Activated T-cell treated with anti-CD3 and anti-CD28 coated beads, Interleukin-2, amount 50 U/mL, for 72 hours (primary cell): ENCODE measurements at places on chromosomes 3 and 15.

DNA sequence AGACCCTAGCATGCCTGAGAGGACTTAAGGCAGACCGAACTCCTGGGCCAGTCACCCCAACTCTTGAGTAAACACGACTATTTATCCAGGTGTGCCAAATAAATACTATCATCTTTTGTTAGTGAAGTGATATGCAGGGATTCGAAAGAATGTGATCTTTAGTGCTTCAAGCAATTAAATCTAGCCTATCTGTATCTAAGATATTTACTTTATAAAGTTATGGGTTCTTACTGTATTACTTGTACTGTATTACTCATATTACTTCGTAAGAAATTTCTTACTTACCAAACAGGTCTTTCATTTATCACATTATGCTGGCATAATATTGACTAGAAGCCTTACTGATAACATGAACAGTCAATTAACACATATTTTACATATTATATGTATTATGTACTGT lies 211.6 kb upstream of the NECTIN3 start:
- DNase-seq, result no peak

- no peak for DNase-seq
Measured at GRCh38 chr3:50651920-50652529, 22.7 kb upstream of the DOCK3 start.

- DNase-seq, result peak; percentile 70
Measured at GRCh38 chr15:70142322-70143191, 44.8 kb upstream of the TLE3 start.

DNA sequence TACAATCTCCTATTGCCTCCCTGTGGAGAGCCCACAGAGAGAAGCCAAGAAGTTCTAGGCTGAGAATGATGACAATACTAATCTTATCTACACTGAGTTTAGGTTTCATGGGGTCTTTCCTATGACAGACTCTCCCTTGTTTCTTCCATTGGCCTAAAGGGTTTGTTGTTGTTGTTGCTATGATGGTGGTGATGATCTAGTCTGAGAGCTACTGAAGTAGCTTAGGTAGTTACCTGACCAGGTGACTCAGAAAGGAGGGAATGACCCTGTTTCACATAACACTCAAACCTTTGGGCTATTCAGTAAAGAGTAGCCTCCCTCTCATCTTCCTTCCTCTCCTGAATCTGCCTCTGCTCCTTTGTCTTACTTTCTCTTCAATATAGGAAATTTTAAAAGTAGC lies 170.2 kb downstream of the GMNC start:
- DNase-seq, result no peak

DNA sequence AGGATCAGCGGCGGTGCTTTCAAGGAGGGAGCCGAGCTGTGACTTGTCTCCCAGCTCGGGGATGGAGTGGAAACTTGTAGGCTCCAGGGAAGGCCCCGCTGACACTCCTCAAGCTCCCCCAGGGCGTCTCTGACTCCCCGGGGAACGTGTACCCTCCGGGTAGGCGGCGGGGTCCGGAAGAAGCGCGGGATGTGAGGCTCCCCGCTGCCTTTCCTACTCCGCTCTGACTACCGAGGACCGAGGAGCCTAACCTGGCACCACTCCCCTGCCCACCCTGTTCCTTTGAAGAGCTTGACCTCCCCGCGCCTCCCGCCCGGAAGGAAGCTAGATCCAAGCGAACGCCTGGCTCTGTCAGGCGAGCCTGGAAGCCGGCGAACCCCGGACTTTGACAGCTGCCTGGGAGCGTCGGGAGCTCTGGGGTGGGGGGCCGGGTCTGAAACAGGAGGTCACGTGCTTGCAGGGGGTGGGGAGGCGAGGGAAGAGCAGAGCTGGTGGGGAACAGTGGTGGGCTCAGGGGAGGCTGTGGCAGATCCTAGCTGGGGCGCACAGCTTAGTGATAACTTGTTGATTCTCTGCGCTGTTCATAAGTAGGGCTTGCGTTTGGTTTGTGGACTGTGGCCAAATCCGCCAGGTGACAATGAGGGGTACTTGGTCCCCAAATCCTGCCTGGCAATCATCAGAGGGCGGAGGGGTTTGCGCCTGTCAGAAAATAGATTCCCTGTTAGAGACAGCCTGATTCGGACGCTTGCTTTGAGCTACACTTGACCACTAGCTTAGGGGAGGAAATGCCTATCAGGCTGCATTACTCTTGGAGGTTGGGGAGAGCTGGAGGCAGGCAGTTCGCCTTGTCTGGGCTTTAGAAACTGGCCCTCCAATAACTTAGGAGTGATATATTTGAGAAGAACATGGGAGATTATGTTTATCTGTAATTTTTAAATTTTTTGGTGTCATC lies 1.2 kb downstream of the CLSTN2 start:
- DNase-seq, result no peak

GRCh38 chr15:98774756-98775497 lies 126.6 kb downstream of the IGF1R start:
- no peak for DNase-seq
